ENCODE measurements at places on chromosomes 12 and 14.

- no peak for DNase-seq
These were observed 50.5 kb upstream of the HIF1A start for GRCh38 chr14:61644834-61645233.

GRCh38 chr12:51270951-51271518 is 820 bp upstream of the SMAGP start:
- no peak for DNase-seq

- DNase-seq: no peak
These were observed 571.2 kb upstream of the MGAT4C start for GRCh38 chr12:86827409-86827808.

DNA sequence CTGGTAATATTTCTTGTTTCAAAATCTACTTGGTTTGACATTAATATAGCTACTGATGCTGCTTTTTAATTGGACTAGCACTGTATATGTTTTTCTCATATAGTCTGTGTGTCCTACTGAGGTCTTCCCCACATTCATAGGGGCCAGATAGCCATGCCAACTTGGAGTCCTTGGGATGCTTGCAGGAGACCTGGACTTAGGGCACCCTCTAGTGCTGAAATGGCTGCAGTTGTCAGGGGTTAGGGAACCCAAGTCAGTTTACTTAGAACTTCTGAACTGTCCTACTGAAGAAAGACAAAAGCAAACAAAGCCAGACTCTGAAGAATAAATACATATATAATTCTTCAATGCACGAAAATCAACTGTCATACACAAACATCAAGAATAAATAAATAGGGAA is 279.9 kb upstream of the SYT1 start:
- no peak for DNase-seq

DNA sequence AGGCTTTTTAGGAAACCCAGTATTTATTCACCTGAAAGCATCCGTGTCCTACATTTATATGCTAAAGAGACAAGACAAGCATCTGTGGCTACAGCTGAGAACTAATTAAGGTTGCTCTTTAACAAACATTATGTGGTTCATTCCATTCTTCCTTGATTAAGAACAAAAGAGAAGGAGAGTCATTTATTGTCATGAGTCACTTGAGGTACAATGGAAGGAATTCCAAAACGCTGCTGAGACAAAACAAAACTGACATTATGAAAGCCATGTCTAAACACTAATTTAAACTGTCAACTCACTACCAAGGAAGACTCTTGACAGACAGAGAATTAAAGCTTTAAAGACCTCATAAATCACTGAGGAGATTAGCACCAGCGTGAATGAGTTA is 214.4 kb downstream of the BMP4 start:
- DNase-seq: no peak

DNA sequence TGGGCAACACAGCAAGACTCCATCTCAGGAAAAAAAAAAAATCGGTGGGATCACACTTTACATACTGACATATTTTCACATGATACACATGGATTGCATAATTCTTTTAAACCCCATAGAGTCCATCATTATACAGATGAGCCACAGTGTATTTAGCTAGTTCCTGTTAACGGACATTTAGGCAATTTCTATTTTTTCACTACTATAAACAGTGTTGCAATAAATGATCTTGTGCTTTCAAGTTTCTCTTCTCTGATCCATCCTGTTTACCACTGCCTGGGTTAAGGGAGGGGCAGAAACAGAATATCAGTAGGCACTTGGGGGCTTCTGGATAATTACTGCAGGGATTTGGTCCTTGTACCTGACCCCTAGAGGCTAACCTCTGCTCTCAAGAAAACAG is 43.4 kb upstream of the SPTLC2 start:
- DNase-seq: no peak

GRCh38 chr12:100953217-100953616 is 158.6 kb downstream of the ANO4 start:
- DNase-seq: no peak

- no peak for DNase-seq
These were observed at the start of gene LYZ for GRCh38 chr12:69348162-69348938. Gene LYZ (plus strand): TSS chr12:69348381. CDS start chr12:69348409, 28 bp downstream.

DNA sequence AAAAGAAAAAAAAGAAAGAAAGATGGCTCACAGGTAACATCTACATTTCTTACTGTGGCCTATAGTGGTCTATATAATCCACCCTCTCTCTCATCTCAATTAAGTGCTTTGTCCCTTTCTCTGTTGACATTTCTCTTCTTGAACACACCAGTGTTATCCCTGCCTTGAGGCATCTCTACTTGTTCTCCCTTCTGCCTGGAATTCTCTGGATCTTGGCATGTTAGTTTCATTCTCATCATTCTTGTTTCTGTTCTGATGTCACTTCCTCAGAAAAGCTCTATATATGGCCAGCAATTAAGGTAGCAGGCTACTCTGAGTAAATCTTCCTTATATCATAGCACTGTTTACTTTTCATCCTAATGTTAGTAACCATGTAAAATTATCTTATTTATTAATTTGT is 155.7 kb upstream of the PDZRN4 start:
- DNase-seq: no peak

GRCh38 chr14:77305696-77306095 is 15.0 kb downstream of the POMT2 start:
- DNase-seq: no peak

DNA sequence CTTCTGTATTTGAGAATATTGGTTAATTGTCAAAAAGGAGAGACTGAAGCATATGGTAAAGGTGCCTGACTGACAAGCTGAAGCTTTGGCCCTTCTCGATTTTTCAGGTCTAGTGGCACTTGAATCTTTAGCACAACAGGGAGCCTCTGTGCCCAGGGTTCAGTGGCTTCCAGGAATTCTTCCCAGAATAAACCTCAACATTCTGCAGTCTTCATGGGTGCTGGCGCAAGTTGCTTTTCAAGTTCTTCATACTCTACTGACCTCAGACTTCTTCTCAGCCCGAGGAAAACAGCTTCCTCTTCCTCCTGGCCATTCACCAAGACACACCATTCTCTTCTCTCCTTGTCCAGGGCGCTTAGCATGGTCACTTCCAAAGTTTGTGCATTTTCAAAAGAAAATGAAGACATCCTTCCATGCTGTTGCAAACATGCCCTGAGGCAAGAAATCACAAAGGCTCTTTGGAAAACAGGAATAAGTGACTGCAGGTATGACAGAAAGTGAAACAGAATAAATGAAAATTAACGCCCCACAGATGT is 89.9 kb downstream of the MGST1 start:
- no peak for DNase-seq

DNA sequence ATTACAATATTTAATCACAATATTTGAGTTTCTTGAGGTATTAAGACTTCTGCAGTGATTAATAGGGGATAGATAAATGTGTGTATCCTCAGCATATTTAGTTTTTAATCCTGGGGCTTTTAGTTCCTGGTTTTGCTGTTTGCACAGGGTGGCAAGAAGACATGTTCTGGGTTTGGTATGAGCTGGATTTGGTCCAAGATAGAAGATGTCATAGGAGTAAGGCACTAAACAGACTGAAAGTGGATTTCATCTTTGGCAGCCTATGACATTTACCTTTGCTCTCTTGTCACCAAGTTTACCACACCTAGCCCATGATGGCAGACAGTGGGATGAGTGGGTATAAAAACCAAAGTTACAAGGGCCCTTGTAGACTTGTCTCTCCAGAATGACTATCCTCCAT is 168.2 kb downstream of the LRRK2 start:
- no peak for DNase-seq

- DNase-seq: no peak
These were observed 32.9 kb downstream of the NIN start for GRCh38 chr14:50798048-50798421.

DNA sequence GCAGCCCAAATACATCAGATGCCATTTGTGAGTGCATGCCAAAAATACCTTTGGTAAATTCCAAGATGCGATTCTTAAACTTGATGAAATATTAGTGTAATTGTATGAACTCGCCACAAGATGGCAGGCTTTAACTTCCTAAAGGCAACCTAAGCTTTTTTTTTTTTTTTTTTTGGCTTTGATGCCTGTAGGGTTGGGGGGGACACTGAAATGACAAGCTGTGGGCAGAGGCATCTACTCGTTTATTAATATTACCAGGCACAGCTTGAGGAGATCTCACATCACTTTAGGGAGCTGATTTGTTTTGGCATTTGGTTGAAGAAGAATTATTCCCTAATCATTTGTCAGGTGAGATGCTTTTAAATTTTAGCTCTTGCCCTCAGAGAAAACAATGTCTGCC is 126.7 kb upstream of the CCDC196 start:
- DNase-seq: no peak

DNA sequence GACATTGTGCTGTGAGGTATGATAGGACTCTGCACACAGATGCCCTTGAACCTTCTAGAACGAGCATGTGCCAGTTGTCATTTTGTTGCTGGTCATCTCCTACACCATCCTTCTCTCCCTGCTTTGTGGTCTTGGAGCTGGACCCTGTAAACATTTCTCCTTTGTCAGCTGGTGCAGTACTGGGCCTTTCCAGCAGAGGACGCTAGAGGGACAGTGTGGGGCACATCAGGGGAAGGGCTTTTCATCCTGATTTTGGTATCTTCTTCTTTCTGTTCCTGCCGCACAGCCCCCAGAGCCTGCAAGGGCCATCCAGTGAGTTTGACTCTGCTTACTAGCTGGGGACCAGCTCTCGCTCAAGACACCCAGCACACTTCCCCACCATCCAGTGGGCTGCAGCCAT is 484.6 kb downstream of the AACS start:
- DNase-seq: no peak

- no peak for DNase-seq
These were observed 141.1 kb downstream of the AKAP6 start for GRCh38 chr14:32470161-32470715.

DNA sequence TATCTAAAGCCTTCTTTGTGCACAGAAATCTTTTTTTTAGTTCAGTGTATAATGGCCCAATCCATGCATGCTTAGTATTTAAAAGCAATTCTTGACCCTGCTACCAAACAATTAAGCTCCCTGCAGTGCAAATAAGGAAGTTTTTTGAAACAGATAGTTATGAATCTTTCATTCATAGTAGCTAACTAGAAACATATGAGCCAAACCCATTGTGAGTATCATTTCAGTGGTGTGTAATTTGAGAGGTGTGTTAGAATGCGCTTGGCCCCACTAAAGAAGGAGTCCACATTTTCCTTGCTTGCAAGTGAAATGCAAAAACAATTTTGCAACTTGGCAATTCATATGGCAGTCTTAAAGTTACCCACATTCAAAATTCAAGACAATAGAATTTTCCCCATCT is 14.4 kb downstream of the EPS8 start:
- DNase-seq: no peak
